ENCODE measurements at places on chromosomes 3 and 15. TPM values are rescaled to one million over a fixed set of nuclear protein-coding genes. Genes with fewer than 3 reads are reported as not detected.
A peak's percentile ranks its signal among the peaks of the same experiment; 100 is the strongest.

Gene AGBL1
- total RNA-seq, result not detected

DNA sequence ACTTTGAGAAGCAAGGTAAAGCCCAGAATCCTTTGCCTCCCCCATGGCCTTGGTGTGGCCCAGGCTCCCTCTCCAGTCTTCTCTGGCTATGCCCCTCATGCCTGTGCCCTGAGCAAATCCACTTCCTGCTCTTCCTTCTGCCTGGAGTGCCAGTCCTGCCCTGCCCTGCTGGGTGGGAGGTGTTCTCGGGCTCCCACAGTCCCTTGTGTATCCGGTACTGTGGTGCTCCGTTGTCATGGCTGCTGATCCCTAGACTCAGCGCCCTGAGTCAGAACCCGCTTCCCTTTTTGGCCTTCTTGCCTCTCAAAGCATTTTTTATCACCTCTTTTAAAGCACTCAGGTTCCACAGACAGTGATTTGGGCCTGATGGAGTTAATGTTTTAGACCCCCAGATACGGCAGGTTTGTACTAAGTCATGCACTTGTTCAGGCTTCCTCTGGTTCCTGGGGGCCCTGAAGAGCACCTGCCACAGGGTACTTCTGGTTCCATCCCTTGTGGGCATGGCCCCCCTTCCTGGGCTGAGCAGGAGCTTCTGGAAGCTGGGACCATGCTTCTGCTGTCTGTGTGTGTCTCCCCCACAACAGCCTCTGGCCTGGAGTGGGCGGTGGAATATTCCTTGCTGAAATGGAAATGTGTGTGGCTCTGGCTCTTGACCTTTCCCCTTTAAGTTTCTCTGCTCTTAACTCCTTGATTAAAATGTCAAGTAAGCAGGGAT lies 29.6 kb upstream of the ADAMTS7 start:
- no peak for DNase-seq

- no peak for DNase-seq
Observed at GRCh38 chr3:47487265-47487664, 11.5 kb upstream of the SCAP start.

DNA sequence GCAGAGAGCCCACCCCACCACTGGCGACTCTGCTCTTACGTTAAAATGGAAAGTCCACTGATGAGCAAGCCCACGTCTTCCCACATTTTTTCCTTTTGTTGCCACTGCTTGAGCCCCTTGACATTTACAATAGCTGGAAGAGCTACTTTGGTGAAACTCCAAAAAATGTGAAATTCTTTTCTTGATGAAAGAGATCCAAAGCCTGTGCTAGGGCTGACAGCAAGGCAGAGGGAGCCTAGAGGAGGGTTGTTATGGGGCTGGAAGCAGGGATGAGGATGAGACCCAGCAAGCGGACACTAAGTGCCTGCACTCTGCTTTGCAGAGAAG lies 97.1 kb downstream of the CEMIP start:
- no peak for DNase-seq

- DNase-seq, result no peak
Observed at GRCh38 chr3:100536093-100536492, 43.7 kb downstream of the TMEM45A start.

GRCh38 chr15:97995192-97995591 lies 34.7 kb downstream of the ARRDC4 start:
- no peak for DNase-seq

DNA sequence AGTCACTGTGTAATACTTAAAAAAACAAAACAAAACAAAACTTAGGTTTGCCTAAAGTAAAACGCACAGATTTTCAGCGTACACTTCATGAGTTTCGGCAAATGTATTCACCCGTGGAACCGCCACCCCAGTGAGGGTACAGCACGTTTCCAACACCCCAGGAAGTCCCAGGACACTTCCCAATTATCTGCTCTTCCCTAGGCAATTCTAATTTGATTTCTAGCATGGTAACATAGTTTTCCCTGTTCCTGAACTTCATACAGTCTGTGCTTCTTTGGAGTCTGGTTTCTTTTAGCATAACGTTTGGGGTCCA lies 497 bp upstream of the CLASP2 start:
- DNase-seq, result no peak

Gene CLSTN2
- 3.2 TPM for total RNA-seq

- DNase-seq, result no peak
Observed at GRCh38 chr3:194395212-194395611, 3.9 kb downstream of the GP5 start.

GRCh38 chr15:62788224-62788623 lies 254.3 kb upstream of the TPM1 start:
- no peak for DNase-seq

DNA sequence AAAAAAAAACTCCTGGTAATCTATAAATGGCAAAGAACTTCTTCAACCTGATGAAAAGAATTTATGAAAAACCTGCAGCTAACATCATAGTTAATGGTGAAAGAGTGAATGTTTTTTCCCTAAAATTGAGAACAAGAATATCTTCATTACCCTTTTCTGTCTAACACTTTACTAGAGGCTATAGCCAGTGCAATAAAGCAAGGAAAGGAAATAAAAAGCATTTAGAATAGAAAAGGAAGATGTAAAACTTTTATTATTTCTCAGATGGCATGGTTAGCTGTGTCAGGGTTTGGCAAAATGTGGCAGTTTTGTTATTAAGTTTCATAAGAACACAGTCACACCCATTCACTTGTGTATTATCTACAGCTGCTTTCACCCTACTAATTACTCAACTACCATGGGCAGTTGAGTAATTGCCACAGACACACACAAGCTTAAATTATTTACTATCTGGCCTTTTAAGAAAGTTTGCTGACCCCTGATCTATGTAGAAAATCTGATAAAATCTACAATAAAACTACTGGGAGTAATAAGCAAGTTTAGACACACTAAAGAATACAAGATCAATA lies 465.1 kb downstream of the MAGI1 start:
- DNase-seq, result no peak

- DNase-seq, result peak; percentile 96
Observed at GRCh38 chr3:16448639-16449070, 64.8 kb downstream of the RFTN1 start.

DNA sequence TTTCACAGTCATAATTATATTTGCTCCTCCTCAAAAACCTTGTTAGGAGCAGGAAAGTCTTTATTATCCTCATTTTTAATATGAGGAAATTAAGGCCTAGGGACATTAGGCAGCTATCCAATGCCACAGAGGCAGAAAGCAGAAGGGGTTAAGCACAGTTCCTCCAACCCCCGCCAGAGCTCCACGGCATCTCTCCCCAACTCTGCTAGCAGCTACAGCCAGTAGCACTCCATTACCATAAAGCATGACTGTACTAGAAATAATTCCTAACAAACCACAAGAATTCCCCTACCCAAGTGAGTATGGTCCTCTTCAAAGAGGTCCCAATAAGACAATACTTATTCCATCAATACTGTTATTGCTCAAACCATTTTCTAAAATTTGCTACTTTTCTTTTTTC lies 9.8 kb downstream of the HEG1 start:
- peak; percentile 73 for DNase-seq

GRCh38 chr3:4849136-4849535 lies 130.1 kb upstream of the BHLHE40 start:
- DNase-seq, result no peak
